ENCODE measurements at places on chromosomes 3 and 15.

GRCh38 chr3:42742688-42743087 is 30.4 kb downstream of the CCDC13 start:
- no peak for DNase-seq

GRCh38 chr15:95690631-95691340 is 639.7 kb upstream of the NR2F2 start:
- DNase-seq: no peak

- no peak for DNase-seq
Observed at GRCh38 chr15:62413786-62414185, 248.7 kb upstream of the C2CD4B start.

GRCh38 chr15:49079340-49080039 is 33.2 kb upstream of the SECISBP2L start:
- no peak for DNase-seq

DNA sequence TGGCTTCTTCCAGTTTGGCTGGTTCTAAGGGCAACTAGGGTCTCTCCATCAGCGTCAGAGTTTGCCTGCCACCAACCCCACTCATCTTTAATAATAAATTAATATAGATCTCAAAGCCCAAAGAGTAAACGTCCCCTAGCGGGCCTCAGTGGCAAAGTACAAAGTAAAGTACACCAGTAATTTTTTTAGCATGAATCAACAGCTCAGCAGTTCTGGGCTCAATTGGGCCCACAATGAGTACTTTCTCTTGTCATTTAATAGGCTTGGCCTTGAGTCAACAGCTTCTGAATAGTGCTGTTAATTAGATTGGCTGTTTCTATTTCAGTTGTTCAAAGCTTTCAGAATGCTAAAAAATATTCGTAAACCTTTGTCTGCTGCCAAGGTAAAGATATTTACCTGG is 89.0 kb upstream of the PFN2 start:
- DNase-seq: no peak

DNA sequence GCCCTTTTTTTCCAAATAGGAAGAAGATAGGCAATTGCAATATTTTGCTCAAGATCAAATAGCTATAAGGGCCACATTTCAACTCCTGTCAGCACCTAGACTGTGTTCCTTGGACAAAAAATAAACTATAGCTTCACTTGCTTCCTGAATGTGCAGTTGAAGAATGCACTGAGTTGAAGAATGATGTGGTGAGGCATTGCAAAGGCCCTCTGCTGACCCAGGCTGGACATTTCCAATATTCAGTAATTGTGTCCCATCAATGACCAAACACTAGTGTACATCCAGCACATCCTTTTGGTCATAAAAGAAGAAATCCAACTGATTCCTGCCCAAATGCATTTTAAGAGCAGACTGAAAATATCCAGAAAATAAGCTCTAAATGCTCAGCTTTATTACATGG is 424.8 kb upstream of the TGFBR2 start:
- DNase-seq: no peak

DNA sequence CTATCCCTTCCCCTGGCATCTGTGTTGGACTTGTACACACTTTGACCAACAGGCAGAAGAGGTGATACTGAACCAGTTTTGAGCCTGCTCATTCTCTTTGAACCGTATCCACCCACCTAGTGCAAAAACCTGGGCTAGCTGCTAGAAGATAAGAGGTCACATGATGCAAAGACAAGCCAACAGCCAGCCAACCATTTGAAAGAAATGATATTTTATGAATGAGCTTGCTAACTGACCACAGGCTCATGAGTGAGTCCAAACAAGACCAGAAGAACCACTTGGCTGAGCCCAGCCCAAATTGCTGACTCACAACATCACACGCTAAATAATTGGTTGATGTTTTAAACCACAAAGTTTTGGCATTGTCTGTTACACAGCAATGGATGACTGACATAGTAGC is 74.0 kb upstream of the CTNNB1 start:
- DNase-seq: no peak
